ENCODE measurements at places on chromosomes 2 and 18. TPM values are rescaled to one million over a fixed set of nuclear protein-coding genes. Genes with fewer than 3 reads are reported as not detected.

The SNRPD1 gene
- 13.3 TPM for total RNA-seq

The ATF2 gene
- total RNA-seq: 47.5 TPM

The SERPINB12 gene
- not detected for total RNA-seq

The PTPRM gene
- 68.7 TPM for total RNA-seq

The LYG1 gene
- 0.20 TPM for total RNA-seq

The AOX1 gene
- total RNA-seq: 229 TPM

The CHRND gene
- total RNA-seq: not detected

The SCG2 gene
- total RNA-seq: 0.39 TPM

The ALPP gene
- total RNA-seq: not detected

The CYS1 gene
- total RNA-seq: 0.20 TPM

The C2orf78 gene
- total RNA-seq: not detected

The TDRD15 gene
- total RNA-seq: not detected

The SLC39A10 gene
- 25.7 TPM for total RNA-seq

The CIB4 gene
- not detected for total RNA-seq

The SERPINB11 gene
- not detected for total RNA-seq

The AQP12A gene
- total RNA-seq: not detected

The CD8B gene
- total RNA-seq: not detected

The RTN4 gene
- 242 TPM for total RNA-seq

The GREB1L gene
- total RNA-seq: 1.8 TPM

The DLGAP1 gene
- 1.5 TPM for total RNA-seq

The EMILIN1 gene
- 51.6 TPM for total RNA-seq

The SH2D6 gene
- under 0.01 TPM for total RNA-seq

The SKA1 gene
- total RNA-seq: 25.4 TPM

The SLC11A1 gene
- under 0.01 TPM for total RNA-seq

The NETO1 gene
- not detected for total RNA-seq

The IL1RN gene
- 0.37 TPM for total RNA-seq

The APCDD1 gene
- total RNA-seq: 0.73 TPM

The DYNAP gene
- total RNA-seq: not detected

The KCNJ13 gene
- total RNA-seq: not detected

The FEV gene
- not detected for total RNA-seq

The ARHGEF4 gene
- total RNA-seq: 0.98 TPM

The KLHL41 gene
- 0.37 TPM for total RNA-seq

The DTNB gene
- total RNA-seq: 8.5 TPM

The LHCGR gene
- total RNA-seq: not detected

The PDE1A gene
- 0.39 TPM for total RNA-seq

The CXCR1 gene
- not detected for total RNA-seq
